ENCODE measurements at places on chromosomes 1 and 21. TPM values are rescaled to one million over a fixed set of nuclear protein-coding genes. Genes with fewer than 3 reads are reported as not detected.

NUAK2 gene
- total RNA-seq, result 13.1 TPM

OR2G6 gene
- not detected for total RNA-seq

ADAMTS4 gene
- 11.0 TPM for total RNA-seq

ADORA1 gene
- 0.52 TPM for total RNA-seq

LIPI gene
- total RNA-seq, result not detected

COL18A1 gene
- 181 TPM for total RNA-seq

IGFN1 gene
- total RNA-seq, result under 0.01 TPM
